Muscle of arm (tissue), 14 donors: ENCODE measurements at places on chromosomes 7 and 10. TPM values are rescaled to one million over a fixed set of nuclear protein-coding genes. Genes with fewer than 3 reads are reported as not detected.

GNAI1 gene
- 61.1 TPM for polyA plus RNA-seq

GRCh38 chr7:78111386-78111785 lies 312.8 kb downstream of the PHTF2 start:
- no peak for DNase-seq

- no peak for DNase-seq
Observed at GRCh38 chr10:113362645-113363091, 190.2 kb upstream of the HABP2 start.

KIAA1549 gene
- polyA plus RNA-seq: 13.0 TPM

DNA sequence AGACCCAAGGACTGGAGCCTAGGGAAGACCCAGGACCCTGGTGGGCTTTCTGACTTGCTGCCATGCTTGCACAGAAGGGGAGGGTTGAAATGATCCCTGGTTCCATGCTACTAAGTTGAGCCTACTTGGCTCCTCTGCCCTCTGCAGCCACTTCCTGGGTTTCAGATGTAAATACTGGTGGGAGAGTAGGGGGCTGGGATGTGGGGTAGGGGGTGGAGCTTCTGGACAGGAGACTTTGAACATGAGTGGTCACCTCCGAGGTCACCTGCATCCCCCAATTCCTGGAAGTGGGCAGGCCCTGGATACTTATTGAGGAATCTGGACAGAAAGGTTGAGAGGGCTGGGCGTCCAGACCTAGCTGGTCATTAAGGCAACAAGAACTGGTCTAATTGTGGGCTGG lies 2.9 kb upstream of the ZMIZ1 start:
- no peak for DNase-seq

DNA sequence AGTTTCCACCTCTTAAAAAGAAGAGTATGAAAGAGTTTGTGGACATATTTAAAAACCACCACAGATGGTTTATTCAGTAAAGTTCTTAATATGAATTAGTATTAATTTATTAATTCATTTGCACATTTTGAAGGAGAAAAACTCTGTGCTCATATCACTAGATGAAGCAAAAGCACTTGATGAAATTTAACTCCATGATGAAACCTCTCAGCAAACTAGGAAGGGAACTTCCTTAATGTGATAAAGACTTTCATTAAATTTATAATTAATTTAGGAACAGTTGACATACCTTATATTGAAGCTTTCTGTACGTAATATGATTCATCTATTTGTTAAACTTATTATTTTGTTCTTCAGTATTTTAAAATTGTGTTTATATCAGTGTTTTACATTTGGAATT lies 99.4 kb downstream of the MMRN2 start:
- no peak for DNase-seq

- DNase-seq: no peak
Observed at GRCh38 chr10:99761365-99761764, 21.1 kb upstream of the ABCC2 start.

DNA sequence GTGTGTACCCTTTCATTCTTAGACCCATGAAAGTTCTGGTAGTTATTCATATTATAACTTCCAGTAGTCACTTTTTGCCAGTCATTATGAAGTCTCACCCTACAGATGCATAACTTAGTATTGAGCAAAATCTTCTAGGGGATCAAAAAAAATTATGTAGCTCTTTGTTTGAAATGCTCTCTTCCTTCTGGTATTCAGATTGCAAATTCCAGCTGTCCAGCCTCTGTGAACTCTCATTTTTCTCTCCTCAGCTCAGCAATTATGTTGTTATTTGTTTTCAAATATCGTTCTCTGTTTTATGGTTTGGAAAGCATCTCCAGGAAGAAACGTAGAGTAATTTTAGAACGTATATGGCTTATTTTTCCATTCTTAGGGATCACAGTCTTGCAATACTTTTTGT lies 442.5 kb downstream of the SEMA3D start:
- DNase-seq: no peak

PARD3 gene
- polyA plus RNA-seq: 44.5 TPM

PARG gene
- not detected for polyA plus RNA-seq

GRCh38 chr7:77351539-77352004 lies 64.6 kb downstream of the GSAP start:
- no peak for DNase-seq

KCNMA1 gene
- 17.3 TPM for polyA plus RNA-seq

- no peak for DNase-seq
Observed at GRCh38 chr7:69403169-69403568, 195.1 kb upstream of the AUTS2 start.

CLCN1 gene
- 3.0 TPM for polyA plus RNA-seq

AKR1C2 gene
- polyA plus RNA-seq: not detected

CLRN3 gene
- polyA plus RNA-seq: not detected

CPA4 gene
- polyA plus RNA-seq: 4.6 TPM

GRCh38 chr7:18671176-18671575 lies 175.6 kb downstream of the HDAC9 start:
- DNase-seq: no peak

- no peak for DNase-seq
Observed at GRCh38 chr10:69496352-69497230, 45.3 kb downstream of the TSPAN15 start.

- no peak for DNase-seq
Observed at GRCh38 chr10:75926763-75927162, 495.3 kb downstream of the LRMDA start.
